ENCODE measurements at places on chromosomes 2 and 18.

GRCh38 chr18:68215931-68216330 is 499.0 kb downstream of the TMX3 start:
- no peak for DNase-seq

- no peak for DNase-seq
Measured at GRCh38 chr2:211033765-211034164, 477.4 kb downstream of the CPS1 start.

DNA sequence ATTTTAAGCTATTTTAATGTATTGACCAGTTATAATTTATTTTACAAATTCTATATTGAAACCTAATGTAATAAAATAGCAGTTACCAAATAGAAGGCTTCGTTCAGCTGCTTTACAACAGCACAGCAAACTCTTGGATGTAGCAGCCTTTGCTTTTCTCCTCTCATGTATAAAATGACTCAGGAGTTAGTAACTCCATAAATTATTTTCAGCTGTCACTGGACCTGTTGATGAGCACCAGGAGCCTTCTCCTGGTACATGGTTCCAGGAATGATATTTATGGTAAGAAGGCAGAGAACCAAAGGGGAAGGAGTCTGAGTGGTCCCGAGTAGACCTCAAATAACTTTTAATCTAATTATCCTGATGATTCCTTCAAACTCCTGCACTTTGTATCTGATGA is 256.4 kb upstream of the NETO1 start:
- no peak for DNase-seq

- peak; percentile 8 for DNase-seq
Measured at GRCh38 chr2:17643031-17643615, 102.6 kb downstream of the VSNL1 start.

DNA sequence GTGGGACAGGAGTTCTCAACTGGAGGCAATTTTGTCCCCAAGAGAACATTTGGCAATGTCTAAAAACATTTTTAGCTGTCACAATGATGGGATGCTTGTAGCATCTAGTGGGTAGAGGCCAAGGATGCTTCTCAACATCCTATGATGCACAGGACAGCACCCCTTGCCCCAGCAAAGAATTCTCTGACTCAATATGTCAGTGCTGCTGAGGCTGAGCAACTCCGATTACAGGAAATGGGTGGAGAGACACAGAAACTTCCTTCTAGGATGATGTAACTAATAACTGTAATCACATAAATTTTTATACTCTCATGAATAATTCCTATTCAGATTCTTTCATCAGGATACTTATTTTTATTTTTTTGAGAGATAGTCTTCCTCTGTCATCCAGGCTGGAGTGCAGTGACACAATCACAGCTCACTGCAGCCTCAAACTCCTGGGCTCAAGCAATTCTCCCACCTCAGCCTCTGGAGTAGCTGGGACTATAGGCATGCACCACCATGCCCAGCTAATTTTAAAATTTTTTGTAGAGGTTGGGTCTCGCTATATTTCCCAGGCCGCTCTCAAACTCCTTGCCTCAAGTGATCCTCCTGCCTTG is 120.3 kb upstream of the ACAA2 start:
- no peak for DNase-seq

GRCh38 chr2:159201360-159202063 is 85.0 kb downstream of the WDSUB1 start:
- no peak for DNase-seq

DNA sequence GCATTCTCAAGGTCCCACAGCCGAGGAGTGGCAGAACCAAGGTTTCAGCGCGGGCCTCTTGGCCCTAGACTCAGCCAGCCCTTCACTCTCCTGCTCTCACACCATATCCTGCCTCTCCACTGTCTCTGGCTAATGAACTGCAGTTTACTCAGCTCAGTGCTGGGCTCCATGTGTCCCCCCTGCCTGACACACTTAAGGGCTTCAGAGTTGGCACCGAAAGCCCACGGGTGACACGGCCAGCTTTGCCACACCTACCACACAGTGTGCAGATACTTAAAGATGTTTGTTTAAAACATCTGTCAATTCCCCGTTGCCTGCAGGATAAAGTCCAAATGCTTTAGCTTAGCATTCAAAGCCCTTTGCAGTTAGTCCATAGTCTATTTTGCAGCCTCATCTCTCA is 241.2 kb downstream of the SEPTIN10 start:
- no peak for DNase-seq

DNA sequence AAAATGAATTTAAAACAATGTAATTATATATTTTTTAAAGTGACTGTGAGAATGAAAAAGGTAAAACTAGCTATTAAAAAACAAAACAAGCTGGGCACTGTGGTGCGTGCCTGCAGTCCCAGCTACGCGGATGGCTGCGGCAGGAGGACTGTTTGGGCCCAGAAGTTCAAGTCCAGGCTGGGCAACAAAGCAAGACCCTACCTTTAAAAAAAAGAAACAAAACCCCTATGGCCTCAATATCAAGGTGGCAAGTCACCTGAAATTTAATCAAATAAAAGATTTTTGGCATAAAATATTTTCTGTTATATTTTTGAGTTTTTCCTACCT is 46.9 kb upstream of the STRN start:
- DNase-seq: no peak

DNA sequence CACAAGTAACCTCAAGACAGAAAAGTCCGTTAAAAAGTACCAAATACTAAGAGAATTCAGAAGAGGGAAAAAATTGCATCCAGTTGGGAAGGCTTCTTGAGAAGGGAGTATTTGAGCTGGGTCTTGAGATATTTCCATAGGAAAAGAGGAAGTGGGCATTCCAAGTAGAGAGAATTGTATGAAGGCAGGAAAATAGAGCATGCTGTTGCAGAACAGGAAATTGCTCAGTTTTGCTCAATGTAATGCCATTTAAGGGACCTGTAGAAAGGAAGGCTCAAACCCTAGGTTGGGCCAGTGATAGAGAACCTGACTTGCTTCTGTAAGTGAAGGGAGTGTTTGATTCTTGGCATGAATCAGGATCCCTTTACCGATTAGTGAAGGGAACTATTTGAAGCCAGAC is 1.0 kb upstream of the ZC3H8 start:
- no peak for DNase-seq

- DNase-seq: no peak
Measured at GRCh38 chr2:223054193-223054781, 2.3 kb downstream of the KCNE4 start.

GRCh38 chr18:59604877-59605276 is 92.3 kb downstream of the CCBE1 start:
- DNase-seq: no peak

GRCh38 chr18:64097497-64097896 is 51.4 kb downstream of the LINC00305 start:
- DNase-seq: no peak

DNA sequence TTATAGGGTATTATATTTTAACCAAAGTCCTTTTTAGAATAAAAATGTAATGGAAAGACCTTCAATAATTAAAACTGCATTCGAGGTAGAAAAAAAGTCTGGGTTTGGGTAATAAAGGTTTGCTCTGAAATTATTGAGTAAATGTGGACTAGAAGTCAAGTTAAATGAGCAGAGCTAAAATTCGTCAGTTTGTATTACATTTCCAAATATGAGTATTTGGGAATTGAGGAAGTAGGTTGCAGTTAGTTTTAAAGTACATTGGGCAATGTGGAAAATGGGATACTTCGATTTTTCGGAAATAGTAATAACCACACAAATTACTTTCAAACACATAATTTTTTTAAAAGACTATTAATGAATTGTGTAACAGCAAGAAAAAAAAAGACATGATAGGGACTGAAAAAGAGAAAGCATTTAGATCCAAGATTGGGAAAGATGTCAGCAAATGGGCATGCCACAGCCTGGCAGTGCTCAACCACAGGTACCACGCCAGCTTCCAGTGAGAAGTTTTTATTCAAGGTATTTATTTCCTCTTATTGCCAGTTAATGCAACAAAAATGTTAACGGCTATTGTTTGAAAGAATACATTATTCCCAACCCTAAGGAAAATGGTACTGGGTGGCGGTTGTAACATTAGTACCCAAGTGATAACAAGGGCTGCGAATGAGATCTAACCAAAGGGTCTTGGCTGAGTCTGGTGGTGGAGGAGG is 50.0 kb downstream of the TTC39C start:
- DNase-seq: no peak

- no peak for DNase-seq
Measured at GRCh38 chr2:156540706-156541105, 104.5 kb downstream of the GPD2 start.

- DNase-seq: no peak
Measured at GRCh38 chr18:9096007-9096371, 6.5 kb upstream of the NDUFV2 start.

DNA sequence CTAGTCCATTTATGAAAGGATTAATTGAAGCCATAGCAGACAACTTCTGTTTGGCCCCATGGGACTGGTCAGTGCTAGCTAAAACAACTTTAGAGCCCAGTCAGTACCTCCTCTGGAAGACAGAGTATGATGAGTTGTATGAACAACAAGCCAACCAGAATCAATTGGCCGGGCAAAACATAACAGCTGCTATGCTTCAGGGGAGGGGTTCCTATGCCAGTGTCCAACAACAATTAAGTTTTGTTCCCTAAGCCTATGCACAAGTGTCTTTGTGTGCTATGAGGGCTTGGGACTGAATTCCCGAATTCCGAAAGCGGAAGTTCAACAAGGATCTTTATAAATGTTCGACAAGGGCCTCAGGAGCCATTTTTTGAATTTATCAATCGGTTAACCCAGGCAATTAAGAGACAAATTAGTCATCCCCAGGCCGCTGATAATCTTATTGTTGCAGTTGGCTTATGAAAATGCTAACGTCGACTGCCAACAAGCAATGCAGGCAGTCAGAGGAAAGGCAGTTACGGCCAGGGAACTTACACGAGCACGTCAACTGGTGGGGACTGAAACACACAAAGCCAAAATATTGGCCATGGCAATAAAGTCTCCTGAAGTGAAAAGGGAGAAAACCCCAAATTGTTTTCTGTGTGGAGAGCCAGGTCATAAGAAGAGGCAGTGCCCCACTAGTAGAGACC is 57.9 kb downstream of the ZNF638 start:
- no peak for DNase-seq

GRCh38 chr2:216352653-216353270 is 19.5 kb downstream of the MARCHF4 start:
- no peak for DNase-seq

- DNase-seq: no peak
Measured at GRCh38 chr2:203790134-203790852, 77.3 kb upstream of the CTLA4 start.

- no peak for DNase-seq
Measured at GRCh38 chr2:130916438-130916705, 79.7 kb downstream of the ARHGEF4 start.

DNA sequence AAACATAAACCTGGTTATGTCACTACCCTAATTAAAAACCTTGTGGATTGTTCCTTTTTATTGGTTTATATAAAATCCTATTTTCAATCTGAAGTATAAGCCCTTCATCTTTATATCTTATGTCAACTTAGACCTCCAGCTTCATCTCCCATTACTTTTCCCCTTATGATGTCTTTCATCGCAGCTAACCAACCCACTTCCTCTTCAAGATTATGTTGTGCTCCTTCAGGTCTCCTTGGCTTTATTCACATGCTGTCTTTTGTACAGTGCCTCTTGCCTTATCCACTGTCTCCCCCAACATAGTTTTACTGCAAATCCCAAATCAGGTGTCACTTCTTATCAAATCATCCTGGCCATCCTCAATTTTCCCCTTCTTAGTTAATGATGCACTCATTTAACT is 25.9 kb downstream of the MBD5 start:
- no peak for DNase-seq

GRCh38 chr18:51753365-51754057 is 556.0 kb upstream of the MEX3C start:
- DNase-seq: no peak

DNA sequence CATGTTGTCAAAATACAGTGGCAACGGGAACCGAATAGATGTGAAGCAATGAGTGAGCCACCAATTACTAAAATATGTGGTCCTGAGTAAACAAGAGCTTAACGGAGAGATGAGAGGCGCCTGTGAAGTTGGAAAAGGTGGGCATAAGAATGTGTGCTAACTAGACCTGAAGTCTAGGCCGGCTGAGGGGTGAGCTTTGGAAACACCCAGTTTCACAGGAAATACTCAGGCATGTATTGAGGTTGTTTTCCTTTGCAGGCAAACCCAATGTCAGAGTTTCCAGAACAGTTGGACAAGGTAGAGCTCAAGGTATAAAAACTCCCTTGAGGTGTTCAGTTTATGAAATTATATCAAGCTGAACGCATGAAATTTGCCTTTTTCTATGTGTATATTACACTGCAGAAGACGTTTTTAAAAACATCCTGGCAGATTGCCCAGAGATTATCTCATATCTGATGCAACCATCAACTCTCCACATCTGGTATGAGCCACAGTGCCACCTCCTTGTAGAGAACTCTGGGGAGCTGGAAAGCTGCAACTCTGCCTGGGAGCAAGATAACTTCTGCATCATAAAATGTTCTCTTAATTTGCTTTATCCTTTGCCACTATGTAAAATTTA is 3.9 kb upstream of the WDSUB1 start:
- DNase-seq: no peak

DNA sequence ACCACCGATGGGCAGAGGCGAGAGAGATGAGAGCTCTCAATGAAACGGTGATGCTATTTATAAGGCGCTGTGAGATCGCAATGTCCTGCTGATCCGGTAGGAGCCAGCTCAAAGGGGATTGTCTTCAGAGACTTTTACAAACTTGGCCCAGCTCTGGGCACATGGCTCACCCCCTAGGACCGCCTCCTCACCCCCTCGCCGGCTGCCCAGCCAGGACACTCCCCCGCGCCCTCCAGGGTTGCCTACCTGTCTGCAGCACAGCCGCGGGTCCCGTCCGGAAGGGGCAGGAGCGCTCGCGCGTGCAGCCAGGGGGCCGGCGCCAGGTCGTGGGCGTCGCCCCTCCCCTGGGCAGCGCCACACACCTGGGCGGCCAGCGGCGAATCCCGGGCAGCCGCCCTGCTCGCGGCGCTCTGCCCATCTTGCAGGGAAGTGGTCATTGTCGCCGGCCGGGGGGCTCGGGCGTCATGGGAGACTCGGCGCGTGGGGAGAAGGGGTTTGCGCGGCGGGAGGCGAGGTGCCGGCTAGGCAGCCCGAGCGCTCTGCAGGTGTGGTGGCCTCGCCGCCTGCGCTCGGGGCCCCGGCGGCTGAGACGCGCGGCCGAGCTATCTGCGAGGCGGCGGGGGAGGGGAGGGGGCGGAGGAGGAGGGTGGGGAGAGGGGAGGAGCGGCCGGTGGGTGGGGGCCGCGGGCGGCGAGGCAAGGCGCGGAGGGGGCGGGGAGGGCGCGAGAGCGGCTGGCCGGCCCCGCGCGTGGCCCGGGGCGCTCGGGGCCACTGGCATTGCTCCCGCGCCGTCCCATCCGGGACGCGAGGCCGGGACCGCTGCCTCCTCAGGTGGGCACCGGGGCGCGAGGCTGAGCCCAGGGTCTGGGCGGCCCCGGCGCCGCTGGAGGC is at the start of gene GRB14:
Gene GRB14 (minus strand): TSS at position 610 of the 891 bp plus-strand sequence. CDS start 173 bp downstream, at position 437.
- DNase-seq: no peak

- no peak for DNase-seq
Measured at GRCh38 chr2:31003749-31004148, 134.5 kb downstream of the GALNT14 start.
